M059J (cell line): ENCODE measurements at places on chromosomes 3 and 15. TPM values are rescaled to one million over a fixed set of nuclear protein-coding genes. Genes with fewer than 3 reads are reported as not detected.

- peak; percentile 55 for DNase-seq
Measured at GRCh38 chr15:34682674-34683073, 72.1 kb downstream of the GJD2 start.

DNA sequence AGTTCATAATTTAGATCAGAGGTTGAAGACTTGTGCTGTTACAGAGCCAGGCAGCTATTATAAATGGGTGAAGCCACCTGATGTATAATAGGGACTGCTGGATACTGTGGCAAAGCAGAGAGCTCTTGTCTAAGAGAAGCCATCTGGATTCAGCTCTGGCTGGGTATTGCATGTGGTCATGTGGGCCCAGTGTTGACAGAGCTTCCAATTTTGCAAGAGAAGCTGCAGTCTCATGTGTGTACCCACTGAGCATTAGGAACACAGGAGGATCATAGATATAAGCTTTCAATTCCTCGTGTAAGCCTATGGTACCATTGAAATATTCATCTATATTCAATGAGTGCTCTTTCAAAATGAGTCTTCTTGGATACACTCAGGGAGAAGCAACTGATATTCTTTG, 303.9 kb upstream of the SLCO3A1 start:
- DNase-seq = no peak

The NEIL1 gene
- 0.91 TPM in 1 of 2 replicates, not detected in the other for total RNA-seq

DNA sequence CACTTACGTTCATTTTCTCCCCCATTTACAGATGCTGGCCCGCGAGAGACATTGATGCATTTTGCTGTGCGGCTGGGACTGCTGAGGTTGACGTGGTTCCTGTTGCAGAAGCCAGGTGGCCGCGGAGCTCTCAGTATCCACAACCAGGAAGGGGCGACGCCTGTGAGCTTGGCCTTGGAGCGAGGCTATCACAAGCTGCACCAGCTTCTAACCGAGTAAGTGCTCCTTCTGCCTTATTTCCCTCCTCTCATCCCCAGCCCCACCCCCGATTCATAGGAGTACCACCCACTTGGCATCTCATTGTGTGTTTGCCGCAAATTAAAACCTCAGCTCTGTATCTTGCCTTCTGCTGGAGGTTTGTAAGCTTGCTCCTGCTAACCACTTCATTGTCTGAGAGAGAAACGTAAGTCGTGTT, 163.3 kb downstream of the AKAP13 start:
- no peak for DNase-seq

GRCh38 chr15:80034629-80035028, 24.8 kb upstream of the ZFAND6 start:
- DNase-seq = no peak

DNA sequence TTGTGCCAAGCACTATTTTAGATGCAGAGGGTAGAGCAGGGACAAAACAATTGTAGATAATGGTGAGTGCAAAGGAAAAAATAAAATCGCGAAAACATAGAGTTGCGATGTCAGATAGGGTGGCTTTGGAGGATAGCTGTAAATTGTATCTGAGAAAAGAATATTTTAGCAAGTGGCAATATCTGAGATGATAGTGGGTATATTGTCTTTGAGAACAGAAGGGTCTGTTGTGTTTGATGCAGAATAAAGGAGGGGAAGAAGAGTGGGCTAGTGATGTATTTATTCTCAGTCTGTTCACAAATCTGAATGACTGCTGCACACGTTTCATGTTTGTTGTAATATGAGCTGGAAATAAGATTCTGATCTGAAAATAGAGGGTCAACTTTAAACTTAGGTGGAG, 396.8 kb downstream of the CADM2 start:
- no peak for DNase-seq

The DPP8 gene
- 16.4 and 29.2 TPM in 2 replicates for total RNA-seq

The ACTRT3 gene
- total RNA-seq = 1.7 and 2.9 TPM in 2 replicates

- DNase-seq = peak; percentile 52
Measured at GRCh38 chr3:35908366-35909232, 269.3 kb downstream of the ARPP21 start.

DNA sequence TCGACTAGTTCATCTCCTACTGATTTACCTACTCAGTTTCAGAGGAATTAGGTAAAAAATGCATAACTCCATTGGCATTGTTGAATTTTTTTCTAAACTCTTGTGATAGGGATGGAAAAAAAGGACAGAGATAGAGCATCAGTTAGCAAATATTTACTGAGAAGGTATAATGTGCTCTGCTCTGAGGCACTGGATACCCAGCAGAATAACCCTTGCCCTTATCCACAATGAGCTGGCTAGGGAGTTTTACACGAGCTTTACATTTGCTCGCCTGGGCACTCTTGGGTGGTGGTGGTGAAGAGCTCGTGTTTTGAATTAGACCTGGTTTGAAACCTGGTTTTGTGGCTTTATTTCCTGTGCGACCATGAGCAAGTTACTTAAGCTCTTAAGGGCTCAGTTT, 149.6 kb downstream of the RORA start:
- DNase-seq = no peak

DNA sequence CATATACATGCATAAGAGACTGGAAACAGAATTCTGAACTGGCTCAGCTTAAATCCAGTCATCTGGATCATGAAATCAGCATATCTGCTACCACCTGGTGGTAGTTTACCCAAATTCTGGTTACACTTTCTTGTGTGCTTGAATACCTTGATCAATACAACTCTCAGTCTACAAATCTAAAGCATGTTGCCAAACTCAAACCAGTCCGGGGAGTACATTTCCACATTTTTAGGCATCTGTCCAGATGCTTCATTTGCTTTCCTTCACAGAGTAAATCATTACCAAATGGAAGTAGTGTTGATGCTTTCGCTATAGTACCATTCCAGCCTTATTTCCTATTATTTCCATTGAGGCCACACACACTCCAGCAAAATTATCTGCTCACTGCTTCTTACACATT, 126.4 kb downstream of the P2RY1 start:
- peak; percentile 11 for DNase-seq

GRCh38 chr3:20022954-20023622, 11.0 kb upstream of the PP2D1 start:
- DNase-seq = no peak

The CPN2 gene
- total RNA-seq = not detected in 2 replicates

DNA sequence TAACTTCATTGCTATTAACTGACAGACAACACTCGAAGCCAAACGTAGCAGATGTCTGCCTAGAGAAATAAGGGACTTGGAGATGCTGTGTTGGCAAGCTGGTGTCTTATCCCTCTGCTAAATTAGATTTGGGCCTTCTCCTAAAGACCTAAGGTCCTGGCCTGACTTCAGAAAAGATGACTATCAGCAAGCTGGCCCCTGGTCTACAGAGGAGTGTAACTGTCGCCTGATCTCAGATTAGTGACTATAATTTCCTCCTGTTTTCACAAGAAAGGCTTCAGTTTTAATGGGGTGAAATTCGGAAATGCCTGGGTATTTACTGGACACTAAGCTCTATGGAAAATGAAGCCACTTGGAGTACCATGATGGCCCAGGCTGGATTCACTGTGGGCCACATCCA, 53.1 kb upstream of the SLC7A14 start:
- DNase-seq = no peak

DNA sequence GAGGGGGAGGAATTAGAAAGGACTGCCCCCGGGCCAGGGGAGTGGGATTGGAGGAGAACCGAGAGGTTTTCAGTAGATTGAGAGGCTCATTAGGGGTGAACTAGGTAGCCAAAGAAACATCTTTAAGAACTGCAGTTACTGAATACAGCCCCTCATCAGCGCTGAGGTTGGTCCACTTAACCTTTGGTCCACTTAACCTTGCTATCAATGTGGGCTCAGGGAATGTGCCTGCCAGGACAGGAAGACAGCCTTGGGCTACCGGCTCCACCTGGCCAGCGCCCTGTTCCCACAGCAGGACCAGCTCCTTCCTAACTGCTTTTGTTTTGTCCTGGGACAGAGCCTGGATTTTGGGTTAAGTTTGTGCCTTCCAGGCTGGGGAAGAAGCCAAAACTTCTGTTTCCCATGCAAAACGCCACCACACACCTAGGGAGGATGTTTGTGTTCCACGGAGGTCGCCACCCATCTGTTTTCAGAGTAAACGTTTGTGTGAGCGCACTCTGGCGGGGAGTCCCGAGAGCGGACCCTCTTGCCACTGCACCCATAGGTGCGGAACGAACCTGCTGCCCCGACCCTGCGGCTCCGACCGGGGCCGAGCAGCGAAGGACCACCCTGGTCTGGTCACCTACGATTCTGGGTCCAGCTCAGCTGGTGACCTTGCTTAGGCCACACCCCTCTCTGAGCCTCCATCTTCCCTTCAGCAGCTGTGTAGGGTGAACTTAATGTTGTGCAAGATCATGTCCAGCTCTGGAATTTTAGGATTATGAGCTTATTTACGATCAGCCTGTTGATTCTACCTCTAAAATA, 107.4 kb downstream of the VGLL4 start:
- DNase-seq = no peak

DNA sequence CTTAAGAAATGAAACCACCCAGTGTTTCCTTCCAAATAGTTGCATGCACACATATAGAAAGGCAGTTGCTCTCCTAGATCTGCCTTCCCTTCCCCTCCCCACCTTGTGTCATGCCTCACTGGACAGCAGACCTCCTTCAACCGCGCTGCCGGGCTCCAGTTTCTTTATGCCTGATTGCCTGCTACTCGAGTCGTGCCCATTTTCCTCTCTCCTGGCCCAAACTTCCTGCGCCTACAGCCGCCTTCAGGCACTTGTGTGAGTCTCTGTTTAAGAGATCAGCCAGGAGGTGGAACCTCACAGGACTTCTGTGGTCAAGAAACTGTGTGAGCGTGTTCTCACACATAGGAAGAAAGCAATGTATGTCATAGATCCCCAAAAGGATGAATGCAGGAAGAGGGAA, 8.8 kb upstream of the FAM107A start:
- DNase-seq = no peak

The SPINK8 gene
- total RNA-seq = not detected in 2 replicates

- peak; percentile 72 for DNase-seq
Measured at GRCh38 chr3:45553469-45553974, 41.0 kb upstream of the LIMD1 start.

DNA sequence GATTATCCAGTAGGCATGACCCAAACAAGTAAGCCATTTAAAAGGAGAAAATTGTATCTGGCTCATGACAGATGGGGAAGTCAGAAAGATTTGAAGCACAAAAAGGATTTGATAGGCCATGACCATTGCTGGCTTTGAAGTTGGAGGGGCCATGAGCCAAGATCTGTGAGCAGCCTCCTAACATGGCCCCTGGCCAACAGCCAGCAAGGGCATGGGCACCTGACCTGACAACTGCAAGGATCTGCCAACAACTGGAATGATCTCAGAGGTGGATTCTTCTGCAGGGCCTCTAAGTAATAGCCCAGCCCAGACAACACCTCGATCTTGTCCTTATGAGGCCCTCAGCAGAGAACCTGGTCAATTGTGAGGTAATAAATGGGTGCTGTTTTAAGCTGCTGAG, 93.0 kb downstream of the ARNT2 start:
- no peak for DNase-seq

The HRG gene
- total RNA-seq = not detected in 2 replicates

The SNX33 gene
- 8.2 and 10.6 TPM in 2 replicates for total RNA-seq

The INAFM2 gene
- 21.6 and 29.3 TPM in 2 replicates for total RNA-seq

The SLC9C1 gene
- total RNA-seq = not detected in 2 replicates

- DNase-seq = no peak
Measured at GRCh38 chr15:63497642-63498467, 6.5 kb upstream of the USP3 start.

DNA sequence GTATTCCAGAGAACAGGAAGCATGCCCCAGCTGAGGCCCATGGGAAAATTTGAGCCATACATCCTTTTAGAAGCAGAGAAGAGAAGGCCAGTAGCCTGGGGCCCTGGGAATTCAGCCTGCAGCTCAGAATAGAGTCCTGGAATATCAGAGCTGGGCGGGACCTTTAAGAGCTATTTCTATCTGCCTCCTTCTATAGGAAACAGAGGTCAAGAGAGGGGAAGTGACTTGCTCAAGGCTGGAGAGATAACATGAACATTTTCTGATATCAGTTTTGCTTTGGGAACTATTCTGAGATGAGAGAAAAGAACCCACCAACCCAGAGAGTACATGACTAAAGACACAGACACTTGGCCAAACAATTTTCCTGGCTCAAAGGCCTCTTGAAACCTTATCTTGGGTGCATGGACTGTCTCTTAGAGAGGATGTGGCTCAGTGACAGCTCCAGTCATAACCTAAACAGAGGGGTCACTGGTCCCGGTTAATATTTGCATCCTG, 26.0 kb downstream of the MASP1 start:
- DNase-seq = no peak

DNA sequence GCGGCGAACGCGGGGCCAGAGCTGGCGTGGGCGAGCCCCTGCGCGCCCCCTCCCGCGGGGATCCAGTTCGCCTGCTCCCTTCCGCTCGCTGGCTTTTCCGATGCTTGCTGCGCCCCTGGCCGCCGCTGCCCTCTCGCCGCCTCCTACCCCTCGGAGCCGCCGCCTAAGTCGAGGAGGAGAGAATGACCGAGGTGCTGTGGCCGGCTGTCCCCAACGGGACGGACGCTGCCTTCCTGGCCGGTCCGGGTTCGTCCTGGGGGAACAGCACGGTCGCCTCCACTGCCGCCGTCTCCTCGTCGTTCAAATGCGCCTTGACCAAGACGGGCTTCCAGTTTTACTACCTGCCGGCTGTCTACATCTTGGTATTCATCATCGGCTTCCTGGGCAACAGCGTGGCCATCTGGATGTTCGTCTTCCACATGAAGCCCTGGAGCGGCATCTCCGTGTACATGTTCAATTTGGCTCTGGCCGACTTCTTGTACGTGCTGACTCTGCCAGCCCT, 721 bp downstream of the P2RY1 start:
- DNase-seq = no peak

DNA sequence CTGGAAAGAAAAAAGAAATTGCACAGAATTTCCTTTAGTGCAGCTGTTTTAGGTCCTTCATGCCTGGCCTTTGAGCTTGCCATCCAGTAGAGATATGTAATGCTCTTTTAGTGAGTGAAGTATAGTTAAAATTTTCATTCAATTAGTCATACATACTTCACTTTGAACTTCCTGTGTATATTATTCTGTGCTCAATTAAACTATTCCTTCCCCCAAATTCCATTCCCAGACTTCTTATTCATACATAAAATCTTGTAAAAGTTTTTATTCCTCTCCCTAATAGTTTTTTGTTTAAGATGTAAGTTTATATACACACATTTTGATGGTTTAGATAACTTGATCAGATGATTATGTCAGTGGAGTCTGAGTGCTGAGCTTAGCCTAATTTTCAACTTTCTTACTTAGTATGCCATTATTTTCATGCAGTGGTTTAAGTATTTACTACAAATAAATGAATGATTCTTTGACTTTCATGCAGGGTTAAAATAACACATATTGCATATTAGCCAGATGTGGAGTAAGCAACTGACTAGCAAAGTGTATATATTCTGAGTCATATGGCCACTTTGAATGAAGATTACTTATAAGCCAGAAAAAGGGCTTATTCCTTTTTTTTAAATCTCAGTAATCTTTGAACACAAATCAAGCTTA, 42.5 kb upstream of the ABHD10 start:
- DNase-seq = peak; percentile 95
